Activated CD4-positive, alpha-beta T cell treated with anti-CD3 and anti-CD28 coated beads for 24 hours (primary cell): ENCODE measurements at places on chromosomes 3 and 15.

- DNase-seq: no peak
These were observed 35.4 kb upstream of the SPRED1 start for GRCh38 chr15:38217191-38217595.

GRCh38 chr15:27730868-27731267, 368.2 kb downstream of the OCA2 start:
- DNase-seq: no peak

GRCh38 chr3:12287727-12288181, 1.1 kb upstream of the PPARG start:
- no peak for DNase-seq

- no peak for DNase-seq
These were observed 196.4 kb downstream of the VGLL3 start for GRCh38 chr3:86794361-86795065.

DNA sequence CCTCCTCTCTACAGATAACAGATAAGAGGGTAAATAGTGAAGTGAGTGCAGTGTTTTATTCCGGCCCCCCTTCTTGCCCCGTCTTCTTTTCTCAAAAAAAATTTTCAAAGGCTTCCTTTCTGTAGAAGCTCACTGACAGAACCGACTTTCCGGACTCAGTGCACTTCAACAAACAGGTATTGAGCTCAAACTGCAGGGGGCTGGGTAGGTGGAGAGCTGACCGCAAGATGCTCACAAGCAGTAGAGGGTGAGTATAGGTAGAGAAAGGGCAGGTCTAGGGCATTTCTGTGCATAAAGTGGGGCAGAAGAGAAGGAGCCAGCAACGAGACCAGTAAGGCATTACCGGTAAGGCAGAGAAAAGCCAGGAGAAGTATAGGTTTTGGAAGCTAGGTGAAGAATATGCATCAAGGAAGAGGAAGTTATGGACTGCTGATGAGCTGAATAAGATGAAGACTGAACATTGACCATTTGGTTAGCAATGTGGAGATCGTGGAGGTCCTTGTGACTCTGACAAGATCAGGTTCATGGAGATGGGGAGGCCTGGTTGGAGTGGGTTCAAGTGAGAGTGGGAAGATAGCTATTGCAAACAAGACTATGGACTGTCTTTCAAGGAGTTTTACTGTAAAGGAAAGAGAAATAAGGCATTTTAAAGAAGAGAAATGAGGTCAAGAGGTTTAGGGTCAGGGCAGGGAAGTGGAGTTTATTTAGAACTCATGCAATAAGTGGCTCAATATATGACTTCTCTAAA, 97.4 kb downstream of the ST6GAL1 start:
- DNase-seq: no peak

DNA sequence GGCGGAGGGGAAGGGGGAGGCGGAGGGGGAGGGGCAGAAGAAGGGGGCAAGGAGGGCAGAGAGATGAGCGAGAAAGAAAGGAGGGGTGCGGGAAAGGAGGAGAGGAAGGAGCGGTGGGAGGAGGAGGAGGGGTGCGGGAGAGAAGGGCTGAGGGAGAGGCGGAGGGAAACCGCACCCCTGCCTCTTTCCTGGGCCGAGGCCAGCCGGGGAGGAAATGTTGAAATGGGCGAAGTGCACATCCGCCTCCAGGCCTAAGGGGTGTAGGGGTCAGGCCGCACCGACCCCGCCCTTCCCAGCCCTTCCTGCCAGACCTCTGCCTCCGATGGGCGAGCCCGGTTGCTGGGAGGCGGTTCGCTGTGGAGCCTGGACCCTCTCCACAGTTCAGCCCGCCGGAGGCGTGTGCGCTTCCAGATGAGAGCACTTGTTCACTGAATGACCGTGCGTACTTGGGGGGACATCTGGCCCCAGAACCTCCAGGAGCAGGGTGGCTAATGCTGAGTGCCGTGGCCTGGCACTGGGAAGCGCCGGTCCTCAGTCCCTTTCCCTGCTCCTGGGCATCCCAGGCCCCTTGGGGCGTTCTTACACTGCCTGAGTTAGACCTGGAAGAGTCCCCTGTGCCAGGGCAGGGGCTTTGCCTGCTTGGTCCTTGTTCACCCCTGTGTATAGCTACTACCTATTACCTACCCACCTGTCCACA, 110.3 kb upstream of the KLF13 start:
- peak; percentile 33 for DNase-seq

DNA sequence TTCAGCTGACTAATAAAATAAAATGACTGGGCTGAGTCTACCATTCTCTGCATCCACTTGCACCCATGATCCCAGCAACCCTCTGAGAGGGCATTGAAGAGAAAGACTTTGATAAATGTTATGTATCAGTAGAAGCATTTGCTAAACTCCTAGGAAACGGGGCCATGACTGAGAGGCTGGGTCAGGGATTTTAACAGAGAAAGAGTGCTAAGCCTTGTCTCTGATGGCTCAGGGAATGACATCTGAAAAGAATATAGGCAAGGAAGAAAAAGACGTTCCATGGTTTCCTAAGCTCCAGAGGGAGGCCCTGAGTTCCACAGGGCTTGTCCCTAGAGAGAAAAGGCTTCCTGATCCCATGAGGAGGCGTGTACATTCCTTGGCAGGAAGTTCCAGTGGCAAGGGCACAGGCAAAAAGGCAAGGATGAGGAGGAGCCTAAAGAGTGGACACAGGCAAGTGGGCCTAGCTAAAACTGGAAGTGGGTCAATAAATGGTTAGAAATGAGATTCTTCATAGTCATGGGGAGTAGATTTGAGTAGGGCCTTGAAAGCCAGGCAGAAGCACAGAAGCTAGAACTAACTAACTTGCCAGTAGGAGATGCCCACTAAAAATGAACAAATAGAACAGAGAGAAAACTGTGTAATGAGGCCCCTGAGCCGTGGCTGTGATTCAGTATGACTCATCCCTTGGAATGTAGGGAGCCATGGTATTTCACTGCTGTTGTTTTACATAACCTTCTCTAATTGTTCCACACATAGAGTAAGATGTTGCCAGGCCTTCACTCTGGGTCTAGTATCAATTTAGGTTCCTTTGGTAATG, 44.9 kb upstream of the MANF start:
- DNase-seq: no peak

DNA sequence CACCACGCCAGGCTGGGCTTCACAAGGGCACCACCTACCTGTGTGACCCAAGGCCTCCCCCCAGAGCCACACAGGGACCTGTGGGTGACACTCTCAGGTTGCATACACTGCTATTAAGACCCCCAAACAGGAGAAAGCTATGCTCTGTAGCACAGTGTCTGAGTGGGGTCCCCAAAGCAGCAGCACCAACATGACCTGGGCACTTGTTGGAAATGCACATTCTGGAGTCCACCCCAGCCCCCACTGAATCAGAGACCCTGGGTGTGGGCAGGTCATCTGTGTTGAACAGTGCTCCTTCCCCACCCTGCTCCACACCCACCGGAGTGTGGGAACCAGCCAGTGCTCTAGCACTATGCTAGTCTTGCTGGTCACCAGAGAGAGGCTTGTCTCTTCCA, 76.1 kb downstream of the ADAMTS17 start:
- no peak for DNase-seq

DNA sequence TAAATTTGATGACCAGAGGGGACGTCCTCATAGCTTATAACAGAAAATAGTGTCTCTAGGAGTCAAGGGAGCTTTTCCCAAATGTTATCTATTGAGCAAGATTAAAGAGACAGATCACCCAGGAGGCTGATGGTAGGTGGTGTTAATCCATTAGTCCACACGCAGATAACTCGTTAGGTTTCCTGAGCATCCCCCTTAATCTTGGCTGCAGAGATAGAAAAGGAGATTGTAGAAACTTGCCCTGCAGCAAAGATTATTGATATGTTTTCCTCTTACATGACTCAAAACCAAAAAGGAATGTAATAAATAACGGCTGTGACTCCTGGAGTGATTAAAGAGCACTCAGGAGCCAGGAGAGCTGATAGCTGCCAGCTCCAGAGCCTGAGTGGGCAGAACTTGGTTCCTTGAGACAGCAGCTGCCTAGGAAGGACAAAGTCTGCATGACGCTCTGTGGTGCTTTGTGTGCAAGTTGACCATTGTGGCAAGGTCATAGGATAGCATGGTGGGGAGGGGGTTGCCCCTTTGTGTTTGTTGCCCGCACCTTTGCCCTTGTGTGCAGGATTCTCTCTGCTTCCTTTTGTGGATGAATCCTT, 234.8 kb downstream of the PTPRG start:
- DNase-seq: no peak

DNA sequence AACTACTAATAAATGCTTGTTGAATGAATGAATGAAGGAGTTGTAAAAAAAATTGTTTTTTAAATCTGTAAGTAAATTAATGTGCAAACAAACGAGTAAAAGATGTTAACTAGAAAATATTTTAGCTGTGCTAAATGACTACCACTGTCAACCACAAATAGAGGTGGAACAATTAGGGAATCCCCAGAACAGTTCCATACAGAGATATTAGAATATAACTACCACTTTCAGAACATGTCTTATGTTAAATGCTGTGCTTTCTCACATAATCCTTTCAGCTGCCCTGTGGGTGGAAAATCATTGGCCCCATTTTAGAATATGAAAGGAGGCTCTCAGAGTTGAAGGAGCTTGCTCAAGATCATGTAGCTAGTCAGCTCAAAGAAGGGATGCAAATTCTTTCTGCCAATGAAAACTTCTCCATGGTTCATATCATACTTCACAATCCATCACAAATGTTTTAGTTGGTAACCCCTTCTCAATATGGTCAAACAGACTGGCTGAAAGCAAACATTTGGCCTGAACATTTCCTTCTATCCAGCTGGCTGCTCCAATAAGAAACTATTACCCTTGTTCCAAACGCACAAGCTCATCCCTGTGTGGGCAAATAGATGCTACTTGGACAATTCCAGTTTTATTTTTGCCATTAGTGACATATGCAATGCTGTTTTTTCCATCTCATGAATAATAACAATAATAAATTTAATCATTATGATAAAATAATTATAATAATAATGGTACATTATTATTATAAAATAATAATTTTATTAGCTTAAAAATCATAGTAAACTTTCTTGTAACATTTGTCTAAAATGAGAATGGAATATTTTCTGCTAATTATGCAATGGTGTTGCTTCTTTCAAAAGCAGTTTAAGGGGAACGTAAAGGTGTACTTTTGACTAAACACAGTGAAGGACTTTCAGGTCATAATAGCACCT, 290.4 kb upstream of the STT3B start:
- no peak for DNase-seq

GRCh38 chr3:116281313-116282143, 163.8 kb downstream of the LSAMP start:
- DNase-seq: no peak

DNA sequence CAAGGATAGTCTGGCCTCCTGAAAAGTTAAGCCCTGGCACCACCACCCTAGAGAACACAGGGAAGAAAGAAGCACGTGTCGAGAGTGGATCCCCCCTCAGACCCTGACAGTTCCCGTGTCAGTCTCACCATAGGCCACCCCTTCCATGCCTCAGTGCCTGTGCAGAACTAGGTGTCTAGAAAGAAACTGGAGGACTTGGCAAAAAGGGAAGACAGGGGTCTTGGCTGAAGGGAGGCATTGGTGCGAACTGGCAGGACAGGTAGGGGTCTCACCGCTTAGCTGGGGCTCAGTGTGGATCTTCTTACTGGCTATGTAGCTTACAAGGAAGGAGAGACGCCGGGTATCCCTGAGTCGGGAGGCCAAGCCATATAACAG, 518 bp downstream of the QARS1 start:
- no peak for DNase-seq

- DNase-seq: no peak
These were observed 67.9 kb upstream of the TNFSF10 start for GRCh38 chr3:172591125-172591605.

DNA sequence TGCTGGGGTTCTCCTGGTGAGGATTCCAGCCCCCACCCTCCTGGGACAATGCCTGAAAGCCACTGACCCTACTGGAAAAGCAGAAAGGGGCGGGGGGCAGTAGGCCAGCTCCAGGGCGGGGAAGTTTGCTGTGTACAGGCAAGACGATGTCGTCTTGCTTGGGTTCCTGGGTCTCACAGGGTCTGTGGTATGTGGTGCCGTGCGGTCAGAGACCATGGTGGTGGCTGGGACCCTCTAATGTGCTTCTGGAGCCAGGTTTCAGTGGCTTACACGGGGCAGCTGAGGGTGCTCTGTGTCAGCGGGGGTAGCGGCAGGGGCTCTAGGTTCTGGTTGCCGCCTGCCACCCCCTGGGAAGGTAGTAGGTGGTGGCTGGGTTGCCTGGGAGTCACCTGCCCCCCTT, 54.2 kb downstream of the RHCG start:
- no peak for DNase-seq

DNA sequence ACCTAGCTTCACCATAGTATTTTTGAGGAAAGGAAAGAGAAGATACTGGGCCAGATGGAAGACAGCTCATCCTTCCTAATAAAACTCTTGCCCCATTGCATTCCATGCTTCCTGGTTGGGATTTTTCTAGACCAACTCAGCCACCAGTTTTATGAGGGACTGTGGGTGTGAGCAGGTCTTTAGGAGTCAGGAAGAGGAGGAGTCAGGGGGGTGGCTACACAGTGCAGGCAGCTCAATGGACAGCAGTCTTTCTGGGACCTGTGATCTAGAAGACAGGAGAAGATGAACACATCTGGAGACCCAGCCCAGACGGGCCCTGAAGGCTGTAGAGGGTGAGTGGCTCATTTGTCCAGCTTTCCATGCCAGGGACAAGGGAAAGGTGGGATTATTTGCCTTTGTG, at the start of gene NOX5:
NOX5 (plus strand) TSS at position 242 of the 400 bp plus-strand sequence; CDS start at position 283, 41 bp downstream.
- no peak for DNase-seq

- no peak for DNase-seq
These were observed 409 bp upstream of the LHFPL4 start for GRCh38 chr3:9553948-9554513.

DNA sequence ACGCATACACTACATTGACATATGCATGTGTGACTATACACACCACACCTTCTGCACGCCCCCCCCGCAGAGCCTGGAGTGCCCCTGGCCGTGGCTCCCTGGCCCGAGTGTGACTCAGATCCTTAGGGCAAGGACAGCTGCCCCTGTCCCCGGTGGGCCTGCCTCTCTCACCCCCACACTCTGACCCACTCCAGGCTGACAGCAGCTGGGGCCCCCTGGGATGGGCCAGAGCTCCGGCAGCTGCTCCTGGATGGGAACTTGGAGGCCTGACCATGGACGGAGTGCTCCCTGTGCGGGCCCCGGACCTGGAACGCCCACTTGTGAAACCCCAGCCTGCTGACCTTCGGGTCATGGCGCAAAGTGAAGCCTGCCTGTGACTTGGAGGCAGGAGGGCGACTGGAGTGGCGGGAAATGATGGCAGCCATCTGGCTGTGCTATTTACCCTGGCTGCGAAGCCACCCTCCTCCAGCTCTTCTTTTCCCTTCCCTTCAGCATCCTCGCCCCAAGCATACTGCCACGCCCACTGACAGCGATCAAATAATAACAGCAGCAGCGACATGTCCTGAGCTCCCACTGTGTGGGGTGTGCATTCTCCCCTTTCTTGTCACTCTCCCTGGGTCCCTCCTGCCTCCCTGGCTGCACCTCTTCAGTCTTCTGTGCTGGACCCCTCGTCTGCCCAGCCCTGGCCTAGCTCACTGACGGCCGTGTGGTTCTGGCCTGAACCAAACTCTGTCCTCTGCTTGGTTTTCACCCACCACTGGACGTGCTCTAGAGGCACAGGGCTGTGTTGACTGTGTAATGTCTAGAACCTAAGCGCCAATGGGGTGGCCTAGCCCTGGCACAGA, 90.7 kb upstream of the MEF2A start:
- no peak for DNase-seq

GRCh38 chr15:57427367-57427821, 51.1 kb downstream of the CGNL1 start:
- no peak for DNase-seq
